ENCODE measurements at places on chromosomes 11 and 22. TPM values are rescaled to one million over a fixed set of nuclear protein-coding genes. Genes with fewer than 3 reads are reported as not detected.
A peak's percentile ranks its signal among the peaks of the same experiment; 100 is the strongest.

DNA sequence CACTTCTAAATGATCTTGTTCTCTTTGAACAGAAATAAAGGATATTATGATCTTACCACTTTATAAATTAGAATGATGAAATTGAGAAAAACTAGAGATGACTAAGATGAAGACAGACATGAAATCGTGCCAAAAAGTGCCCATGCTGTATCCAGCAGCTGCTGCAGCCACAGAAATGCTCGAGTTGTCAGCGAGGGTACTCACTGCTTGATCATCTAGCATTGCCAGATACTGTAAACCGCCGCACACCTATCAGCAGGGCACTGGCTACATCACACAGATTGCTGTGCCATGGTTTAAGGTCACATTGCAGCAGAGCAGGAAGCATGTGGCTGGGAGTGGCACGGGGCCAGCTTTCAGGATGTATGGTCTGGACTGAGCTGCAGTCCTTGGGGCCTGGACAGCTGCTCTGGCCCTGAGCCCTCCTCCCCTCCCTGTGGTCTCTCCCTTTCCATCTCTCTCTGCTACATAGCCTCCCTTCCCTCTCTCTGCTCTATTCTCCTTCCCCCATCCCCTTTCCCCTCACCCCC lies 51.0 kb upstream of the SEPTIN5 start:
- peak; percentile 69 for DNase-seq

GRCh38 chr11:1994121-1994520 lies 3.5 kb downstream of the H19 start:
- DNase-seq: no peak

- DNase-seq: no peak
Measured at GRCh38 chr11:108805030-108805429, 140.2 kb downstream of the DDX10 start.

DNA sequence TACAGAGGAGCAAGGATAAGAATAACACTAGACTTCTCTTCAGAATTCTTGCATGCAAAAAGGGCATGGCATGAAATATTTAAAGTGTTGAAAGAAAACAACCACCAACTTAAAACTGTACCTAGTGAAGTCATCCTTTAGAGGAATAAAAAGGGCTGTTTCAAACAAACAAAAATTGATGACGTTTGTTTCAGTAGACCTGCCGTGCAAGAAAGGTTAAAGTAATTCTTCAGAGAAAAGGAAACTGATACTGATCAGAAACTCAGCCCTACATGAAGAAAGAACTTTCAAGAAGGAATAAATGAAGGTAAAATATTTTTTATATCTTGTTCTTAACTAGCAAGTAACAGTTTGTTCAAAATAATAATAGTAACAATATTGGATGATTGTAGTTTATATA lies 27.5 kb downstream of the MRGPRX2 start:
- DNase-seq: no peak

DNA sequence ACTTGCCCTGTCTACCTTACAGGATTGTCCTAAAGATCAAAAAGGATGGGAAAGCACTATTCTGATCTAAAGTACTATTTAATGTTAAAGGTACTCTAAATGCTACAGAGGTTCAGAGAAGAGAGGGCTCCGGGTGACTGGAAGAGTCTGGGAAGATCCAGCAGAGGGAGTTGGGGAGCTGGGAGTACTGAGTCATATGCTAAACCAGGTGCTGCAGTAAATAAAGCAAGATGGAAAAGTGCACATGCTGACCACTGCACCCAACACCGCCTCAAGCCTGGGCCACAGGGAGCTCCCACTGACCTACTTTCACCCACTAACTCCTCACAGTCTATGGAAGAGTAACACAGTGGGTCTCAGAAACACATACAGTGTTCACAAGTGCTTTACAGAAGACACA lies 49.3 kb downstream of the WT1 start:
- DNase-seq: no peak

GRCh38 chr11:96155627-96156378 lies 187.2 kb downstream of the MAML2 start:
- DNase-seq: peak; percentile 91

- peak; percentile 88 for DNase-seq
Measured at GRCh38 chr22:41197038-41197972, 7.8 kb upstream of the L3MBTL2 start.

The SMTNL1 gene
- not detected for total RNA-seq

DNA sequence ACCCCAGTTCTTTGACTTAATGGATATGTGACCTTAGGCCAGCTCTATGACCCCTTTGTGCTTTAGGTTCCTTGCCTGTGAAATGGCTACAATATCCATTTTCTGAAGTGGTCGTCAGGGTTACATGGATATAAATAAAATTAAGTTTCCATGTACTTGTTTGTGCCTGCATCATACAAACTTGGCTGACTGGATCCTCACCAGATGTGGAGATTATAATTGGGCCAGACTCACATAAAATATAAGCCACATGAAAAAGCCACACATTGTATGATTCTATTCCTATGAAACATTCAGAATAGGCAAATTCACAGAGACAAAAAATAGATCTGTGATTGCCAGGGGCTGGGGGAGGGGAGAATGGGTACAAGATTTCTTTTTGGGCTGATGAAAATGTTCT lies 100.9 kb upstream of the USP47 start:
- DNase-seq: no peak

- no peak for DNase-seq
Measured at GRCh38 chr11:72405009-72405408, 29.3 kb downstream of the CLPB start.

GRCh38 chr11:69525516-69526452 lies 44.3 kb downstream of the LINC01488 start:
- no peak for DNase-seq

The USH1C gene
- total RNA-seq: not detected

- peak; percentile 86 for DNase-seq
Measured at GRCh38 chr11:64745189-64745520, 1.2 kb upstream of the RASGRP2 start.

The SAA4 gene
- total RNA-seq: not detected

- DNase-seq: no peak
Measured at GRCh38 chr11:77213589-77214428, 85.8 kb downstream of the MYO7A start.

The CCDC81 gene
- total RNA-seq: 0.40 TPM

DNA sequence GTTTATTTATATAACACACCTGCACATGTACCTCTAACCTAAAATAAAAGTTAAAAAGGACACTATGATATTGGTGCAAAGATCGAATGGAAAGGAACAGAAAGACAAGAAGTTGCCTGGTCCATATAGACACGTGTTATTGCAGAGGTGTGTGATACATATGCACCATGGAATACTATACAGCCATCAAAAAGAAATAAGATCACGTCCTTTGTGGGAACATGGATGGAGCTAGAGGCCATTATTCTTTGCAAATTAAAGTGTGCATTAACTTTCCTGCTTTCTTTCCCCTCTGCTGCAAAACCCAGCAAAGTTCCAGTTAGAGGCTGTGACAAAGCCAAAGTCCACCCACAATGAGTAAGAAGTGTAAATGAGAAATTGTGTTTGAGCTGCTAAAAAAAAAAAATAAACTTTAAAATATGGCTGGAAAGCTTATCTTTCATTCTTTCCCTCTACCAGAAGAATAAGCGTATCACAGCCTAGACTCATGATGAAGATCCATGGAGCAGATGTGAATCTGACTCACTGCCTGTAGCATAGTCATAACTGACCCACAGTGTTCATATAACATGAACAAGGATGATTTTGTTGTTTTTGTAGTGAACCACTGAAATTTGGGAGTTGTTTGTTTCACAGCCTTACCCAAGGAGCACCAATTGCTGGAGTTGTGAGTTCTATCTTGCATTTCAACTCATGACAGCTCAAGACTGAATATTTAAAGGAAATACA lies 9.6 kb downstream of the OR52K1 start:
- DNase-seq: no peak

GRCh38 chr11:18282626-18283025 lies 16.6 kb downstream of the SAA1 start:
- DNase-seq: no peak

- no peak for DNase-seq
Measured at GRCh38 chr11:134560566-134561330, 148.7 kb upstream of the B3GAT1 start.

The RIBC2 gene
- total RNA-seq: not detected

DNA sequence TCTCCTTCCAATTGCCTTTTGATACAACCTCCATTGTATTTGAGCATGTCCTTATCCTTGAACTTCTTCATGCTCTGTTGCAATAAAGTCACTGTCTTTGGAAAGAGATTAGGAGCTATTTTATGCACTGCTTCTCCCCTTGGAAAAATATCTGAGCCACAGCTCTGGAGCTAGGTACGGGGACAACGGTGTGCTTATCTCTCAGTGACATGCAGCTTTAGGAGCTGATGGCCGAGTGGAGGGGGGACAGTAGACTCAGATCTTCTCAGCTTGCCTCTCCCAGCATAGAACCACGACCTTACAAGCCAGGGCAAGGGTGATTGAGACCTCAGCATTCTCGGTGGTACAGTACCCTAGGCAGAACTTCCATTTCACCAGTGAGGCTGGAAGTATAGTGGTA lies 64.1 kb downstream of the HORMAD2 start:
- DNase-seq: no peak

The UPK3A gene
- total RNA-seq: not detected

DNA sequence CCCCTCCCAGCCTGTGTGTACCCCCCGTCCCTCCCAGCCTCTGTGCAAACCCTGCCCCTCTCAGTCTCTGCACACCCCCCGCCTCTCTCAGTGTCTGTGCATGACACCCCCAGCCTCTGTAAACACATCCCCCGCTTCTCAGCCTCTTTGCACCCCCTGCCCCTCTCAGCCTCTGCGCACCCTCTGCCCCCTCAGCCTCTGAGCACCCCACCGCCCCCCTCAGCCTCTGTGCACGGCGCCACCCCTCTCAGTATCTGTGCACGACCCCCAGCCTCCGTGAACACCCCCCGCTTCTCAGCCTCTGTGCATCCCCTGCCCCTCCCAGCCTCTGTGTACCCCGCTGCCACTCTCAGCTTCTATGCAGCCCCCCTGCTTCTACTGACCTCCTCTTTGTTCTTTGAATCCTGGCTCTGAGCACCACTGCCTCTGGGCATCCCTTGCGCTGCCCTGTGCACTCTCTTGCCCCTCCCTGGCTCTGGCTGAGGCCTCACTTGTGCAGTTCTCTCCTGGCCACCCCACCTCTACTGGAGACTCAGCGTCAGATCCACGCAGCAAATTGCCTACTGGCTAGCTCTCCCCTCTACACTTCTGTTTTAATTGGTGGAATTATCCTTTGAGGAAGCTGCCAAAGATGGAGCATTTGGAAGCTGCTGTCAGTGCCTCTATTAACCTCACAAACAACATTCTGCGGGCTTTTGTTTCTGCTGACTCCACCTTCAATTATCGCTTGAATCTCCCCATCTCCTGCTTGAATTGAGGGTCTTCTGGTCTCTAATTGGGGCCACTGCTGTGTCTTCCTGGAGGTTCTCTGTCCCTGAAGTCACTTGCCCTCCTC lies 838.6 kb downstream of the TBC1D22A start:
- no peak for DNase-seq

- DNase-seq: no peak
Measured at GRCh38 chr22:40202225-40202944, 24.7 kb downstream of the TNRC6B start.

- no peak for DNase-seq
Measured at GRCh38 chr22:41132550-41132949, 40.2 kb downstream of the EP300 start.

GRCh38 chr11:60771879-60772525 lies 13.1 kb upstream of the MS4A10 start:
- DNase-seq: no peak

- no peak for DNase-seq
Measured at GRCh38 chr22:47337161-47337621, 574.7 kb downstream of the TBC1D22A start.

DNA sequence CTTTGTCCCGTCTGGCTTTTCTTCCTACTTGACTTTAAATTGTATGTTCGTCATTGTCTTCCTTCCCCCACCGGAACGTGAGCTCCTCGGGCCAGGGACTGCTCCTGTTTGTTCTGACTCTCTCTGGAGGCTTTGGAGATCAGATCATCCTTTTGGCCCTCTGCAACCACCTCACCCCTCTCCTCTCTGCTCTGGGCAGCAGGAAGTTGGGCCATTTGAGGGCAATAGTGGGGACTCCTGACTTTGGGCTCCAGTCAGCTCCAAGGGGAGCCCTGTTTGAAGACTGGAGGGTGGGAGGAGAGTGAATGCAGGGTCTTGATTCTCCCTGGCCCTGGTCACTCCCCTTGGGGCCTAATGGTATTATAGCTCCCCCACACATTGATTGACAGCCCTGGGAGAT lies 186.3 kb upstream of the B3GAT1 start:
- DNase-seq: no peak

DNA sequence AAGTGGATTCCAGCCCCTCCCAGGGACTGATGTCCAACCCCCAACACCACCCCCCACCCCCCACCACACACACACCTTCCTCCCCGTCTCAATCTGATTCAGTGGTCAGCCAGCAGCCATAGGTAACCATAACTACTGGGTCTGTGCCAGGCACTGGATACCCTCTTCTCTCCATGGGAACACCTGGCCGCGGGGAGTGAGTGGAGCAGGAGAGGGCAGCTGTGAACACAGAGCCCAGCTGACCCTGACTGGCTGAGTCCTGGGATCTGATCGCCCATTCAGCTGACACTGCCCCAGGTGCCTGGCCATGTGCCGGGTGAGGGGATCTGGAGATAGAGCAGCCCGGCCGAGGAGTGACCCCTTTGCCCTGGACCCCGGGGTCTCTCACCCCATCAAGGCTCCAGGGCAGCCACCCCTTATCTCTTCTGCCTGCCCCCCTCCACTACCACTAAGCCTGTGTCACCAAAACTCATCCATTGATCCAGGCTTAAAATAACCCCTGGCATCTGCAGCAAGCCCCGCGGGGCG lies 2.6 kb upstream of the SHISA8 start:
- no peak for DNase-seq

DNA sequence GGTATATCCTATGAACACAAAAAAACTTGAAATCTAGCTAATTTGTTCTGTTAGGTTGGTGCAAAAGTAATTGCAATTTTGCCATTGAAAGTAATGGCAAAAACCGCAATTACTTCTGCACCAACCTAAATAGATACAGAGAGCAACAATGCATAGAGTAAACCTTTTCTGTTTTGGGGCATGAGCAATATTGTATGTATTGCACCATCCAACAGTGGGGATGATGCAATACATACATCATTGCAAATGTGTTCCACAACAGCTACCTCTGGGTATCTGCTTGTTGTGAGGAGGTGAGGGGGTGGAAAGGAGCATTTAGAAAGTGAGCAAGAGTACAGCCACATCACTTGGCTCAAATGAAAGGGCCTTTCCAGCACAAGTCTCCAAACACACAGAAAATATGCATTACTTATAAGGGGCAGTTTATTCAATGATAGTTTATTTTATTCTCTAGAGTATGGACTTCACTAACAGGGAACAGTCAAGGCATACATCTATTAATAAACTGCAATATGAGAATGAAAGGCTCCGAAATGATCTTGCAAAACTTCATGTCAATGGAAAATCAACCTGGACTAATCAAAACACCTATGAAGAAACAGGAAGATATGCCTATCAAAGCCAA lies 77.3 kb downstream of the DEUP1 start:
- DNase-seq: no peak

Data from heart right ventricle (tissue), 16 donors.